ENCODE measurements at places on chromosomes 4 and X.

DNA sequence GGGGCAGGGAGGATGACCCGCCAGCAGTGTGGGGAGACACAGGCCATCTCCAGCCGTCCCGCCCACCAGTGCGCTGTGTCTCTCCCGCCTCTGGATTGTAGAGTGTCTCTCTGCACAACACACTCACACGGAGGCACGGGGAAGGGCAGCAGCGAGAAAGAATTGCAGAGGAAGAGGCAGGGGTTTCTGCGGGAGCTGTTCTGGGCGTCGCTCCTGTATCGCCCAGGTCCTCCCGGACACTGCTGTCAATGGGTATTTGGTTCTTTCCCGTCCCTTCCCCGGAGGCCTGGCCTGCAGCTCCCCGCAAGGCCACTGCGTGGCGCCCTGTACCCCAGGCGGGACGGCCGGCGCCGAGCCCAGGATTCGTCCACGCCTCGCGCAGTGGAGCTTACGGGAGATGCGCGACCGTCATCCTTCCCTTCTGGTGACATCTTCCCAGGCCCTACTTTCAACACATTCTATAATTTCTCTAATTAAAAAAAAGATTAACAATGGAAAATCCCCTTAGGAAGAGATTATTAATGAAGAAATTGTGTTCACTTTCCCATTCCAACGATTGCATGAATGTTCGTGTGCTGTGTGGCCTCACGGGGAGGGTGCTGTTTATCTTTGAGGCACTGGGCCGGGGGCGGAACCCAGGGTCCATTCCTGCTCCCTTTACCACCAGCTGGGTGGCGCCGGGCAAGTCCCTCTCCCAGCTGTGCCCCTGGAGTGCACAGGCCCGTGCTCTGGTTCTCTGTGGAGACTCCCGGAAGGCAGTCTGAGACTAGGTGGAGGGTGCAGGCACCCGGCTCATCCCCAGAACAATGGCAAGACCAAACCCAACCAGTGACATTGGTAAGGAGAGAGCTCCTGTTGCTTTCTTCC, 95.7 kb downstream of the CPZ start:
- no peak for DNase-seq

DNA sequence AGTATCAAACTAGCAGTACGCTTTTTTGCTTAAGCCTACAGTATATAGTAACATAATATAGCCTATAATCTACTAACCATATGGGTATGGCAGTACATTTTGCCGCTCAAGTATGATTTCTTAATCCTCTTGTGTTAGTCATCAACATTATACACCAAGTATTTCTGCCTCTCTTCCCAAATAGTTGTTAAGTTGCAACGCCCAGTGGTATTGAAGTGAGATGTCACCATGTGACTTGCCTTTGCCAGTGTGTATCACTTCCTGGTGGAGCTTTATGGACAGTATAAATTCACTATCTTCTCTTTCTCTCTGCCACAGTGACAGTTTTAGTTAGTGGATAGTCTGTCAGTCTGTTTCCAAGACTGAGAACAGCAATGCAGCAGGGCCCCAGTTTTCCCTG, 535.5 kb downstream of the PDHA2 start:
- no peak for DNase-seq

- no peak for DNase-seq
Observed at GRCh38 chrX:79477691-79478090, 110.6 kb upstream of the ITM2A start.

DNA sequence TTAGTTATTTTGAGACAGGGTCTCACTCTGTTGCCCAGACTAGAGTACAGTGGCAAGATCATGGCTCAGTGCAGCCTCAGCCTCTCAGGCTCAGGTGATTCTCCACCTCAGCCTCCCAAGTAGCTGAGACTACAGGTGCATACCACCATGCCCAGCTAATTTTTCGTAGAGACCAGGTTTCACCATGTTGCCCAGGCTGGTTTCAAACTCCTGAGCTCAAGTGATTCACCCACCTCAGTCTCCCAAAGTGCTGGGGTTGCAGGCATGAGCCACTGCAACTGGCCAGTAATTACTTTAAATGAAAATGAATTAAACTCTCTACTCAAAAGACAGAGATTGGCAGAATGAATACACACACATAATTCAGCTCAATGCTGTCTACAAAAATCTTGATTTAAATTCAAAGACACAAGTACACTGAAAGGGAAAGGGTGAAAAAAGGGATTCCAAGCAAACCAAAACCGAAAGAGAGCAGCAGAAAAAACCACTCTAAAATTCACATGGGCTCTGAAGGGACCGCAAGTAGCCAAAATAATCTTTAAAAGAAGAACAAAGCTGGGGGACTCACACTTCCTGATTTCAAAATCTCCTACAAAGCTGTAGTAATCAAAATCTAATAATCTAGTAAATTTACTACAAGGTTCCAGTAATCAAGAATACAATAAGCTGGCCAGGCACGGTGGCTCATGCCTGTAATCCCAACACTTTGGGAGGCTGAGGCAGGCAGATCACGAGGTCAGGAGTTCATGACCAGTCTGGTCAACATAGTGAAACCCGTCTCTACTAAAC, 11.8 kb upstream of the SPON2 start:
- DNase-seq, result peak; percentile 60

GRCh38 chr4:153074936-153075630, 129.2 kb upstream of the TRIM2 start:
- no peak for DNase-seq

DNA sequence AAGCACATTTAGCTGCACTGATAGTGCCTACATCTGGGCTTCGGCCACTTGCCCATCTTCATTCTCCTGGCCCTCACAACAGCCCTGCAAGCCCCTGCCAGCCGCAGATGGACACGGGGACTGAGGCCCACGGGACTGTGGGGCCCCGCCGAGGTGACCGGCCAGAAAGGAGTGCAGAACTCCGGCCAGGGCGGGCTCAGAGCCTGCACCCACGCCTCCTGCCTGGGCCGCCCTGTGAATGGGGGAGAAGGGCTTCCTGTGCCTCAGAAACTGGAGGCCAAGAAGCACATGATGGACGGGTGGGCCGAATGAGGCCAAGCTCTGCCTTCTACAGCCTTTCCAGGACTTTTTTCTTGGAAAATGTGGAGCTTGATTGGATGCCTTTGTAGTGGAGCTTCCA, 35.7 kb upstream of the HGFAC start:
- DNase-seq, result no peak

DNA sequence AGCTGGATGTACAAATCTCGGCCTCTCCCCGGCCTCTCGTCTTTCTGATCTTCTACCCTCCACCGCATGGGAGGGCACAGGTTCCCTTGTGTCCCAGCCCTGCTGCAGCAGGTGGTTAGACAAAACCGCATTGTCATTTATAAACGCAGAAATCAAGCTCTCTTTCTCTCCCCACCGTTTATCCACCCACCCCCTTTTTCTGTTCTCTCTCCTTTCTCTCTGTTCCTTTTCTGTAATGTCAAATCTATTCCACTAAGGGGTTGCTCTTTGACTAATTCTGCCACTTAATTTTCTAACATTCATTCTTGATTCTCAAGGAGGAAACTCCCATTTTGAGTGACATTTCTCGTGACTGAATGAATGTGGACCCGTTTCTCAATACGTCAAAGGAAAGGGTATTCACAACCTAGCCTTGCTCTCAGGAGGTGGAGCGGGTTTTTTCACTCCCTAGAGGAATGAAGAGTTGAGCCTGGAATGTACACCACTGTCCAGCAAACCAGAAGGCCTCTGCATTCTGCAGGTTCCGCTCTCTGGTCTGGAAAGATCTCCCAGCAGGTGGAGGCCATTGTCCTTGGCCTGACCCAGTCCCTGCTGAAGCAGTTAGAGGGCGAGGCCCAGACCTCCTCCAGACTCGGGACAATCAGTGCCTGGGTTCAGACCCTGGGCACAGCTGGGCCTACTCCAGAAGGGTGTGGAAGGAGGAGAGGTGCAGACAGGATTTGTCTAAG, 70.9 kb upstream of the ENPP6 start:
- no peak for DNase-seq

- DNase-seq, result no peak
Observed at GRCh38 chr4:122469457-122469856, 12.9 kb upstream of the IL2 start.

GRCh38 chrX:19720236-19720635, 167.2 kb downstream of the SH3KBP1 start:
- DNase-seq, result no peak

DNA sequence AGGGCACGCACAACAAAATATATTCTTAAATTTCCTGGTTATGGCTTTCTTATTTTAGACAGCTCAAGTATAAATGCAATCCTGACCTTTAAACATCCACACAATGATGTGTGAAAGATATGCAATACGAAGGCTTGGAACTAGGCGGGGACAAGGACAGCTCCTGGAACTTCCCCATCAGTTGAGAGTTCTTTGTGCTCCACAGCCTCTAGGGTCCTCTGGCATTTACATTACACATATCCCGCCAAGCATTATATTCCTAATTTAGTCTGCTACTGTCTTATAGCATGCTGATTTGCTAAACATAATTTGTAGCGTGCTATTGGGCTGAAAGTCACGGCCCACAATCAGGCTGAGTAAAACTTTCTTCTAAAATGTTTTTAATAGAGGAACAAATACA, 74.4 kb downstream of the FTHL17 start:
- DNase-seq, result no peak

DNA sequence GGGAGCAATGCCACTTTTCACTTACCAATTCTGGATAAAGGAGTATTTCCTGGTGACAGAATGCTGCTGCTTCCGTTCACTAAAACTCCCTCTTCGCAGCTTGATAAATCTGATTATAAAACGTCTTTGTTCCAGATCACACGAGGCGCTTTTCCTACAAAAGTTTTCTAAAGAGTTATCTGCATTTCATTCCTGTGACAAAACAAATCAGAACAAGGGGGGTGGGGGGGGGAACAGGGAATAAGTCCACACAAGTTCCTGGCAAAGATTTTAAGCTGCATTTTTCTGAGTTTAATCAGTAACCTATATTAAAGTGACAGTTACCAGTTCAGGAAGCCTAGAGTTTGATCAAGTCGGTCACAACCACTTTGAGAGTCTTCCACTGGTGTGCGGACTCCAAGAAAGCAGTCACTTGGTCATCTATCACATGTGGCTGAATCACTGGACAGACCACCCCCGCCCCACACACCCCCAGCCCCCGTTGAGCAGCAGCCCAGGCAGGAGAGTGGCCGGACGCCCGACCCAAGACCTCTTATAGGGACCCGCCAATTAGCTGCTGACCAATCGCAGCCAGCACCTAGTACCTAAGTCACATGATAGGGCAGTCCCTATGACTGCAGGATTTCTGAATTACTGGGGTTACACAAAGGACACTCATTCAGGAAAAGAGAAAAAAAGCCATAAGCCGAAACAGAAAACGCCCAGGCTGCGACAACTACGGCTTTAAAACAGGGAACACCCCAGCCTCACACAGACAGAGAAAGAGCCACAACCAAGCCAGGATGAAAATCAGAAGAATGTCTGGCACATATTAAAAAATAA, 569.3 kb upstream of the DIPK2B start:
- peak; percentile 85 for DNase-seq

DNA sequence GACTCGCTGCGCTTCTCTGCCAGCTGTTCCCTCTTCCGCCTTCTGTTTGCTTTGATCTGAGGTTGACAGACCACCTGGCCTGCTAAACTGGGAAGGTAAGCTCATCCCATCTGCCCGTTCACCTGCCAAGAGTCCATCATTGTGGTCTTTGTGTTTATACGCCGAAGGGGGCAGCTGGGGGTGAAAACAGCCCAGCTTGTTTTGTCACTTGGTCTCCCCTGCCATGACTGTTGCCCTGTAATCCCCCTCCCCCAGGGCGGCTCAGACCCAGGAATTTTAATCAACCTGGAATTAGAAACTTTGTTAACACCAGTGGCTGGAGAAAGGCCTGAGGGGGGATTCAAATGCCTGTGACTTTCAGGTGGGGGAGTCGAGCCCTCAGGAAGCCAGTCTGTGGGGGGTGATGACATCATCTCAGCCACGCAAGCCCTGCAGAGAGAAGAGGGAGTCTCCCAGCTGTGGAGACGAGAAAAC, 333.3 kb downstream of the BCOR start:
- no peak for DNase-seq

GRCh38 chrX:105349476-105349875, 129.0 kb upstream of the TEX13A start:
- no peak for DNase-seq

- no peak for DNase-seq
Observed at GRCh38 chr4:159369256-159369655, 266.4 kb downstream of the RAPGEF2 start.

DNA sequence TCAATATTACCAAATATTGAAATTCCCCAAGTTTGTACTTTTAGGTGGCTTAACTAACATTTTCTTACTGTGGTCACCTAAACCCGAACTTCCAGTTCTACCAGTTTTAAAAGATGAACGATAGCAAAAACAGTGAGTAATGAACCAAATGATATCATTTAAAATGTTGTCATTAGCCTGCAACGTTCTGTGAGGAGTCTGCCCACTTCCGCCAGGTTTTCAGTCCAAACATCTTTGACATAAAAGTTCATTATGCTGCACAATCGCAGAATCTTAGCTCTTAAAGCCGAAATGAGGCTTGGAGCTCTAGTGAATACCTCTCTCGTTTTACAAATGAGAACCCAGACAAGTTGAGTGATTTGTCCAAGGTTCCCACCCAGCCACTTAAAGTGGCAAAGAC, 762 bp downstream of the PIGA start:
- no peak for DNase-seq

DNA sequence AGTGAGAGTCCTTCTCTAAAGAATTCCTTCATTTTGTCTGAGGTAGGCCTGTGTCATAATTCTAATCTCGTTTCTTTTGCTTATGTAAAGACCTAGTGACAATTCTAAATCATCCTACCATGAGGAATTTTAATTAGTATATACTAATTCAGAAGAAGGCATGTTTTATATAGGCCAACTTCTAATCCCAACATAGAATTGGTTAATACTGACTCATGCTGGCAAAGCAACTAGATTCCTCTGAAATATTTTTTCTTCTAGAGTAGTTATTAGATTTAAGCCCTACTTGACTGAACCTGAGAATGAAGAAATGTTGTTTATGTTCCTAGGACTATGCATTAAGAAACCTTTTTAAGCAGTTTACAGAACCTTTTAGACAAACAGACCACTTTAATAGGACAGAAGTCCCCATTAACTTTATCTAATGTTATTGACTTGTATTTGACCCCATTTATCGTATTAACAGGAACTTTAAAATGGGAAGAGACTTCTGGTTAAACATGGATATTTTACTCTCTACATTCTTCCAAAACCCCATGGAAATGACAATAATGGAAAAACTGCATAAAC, 56.1 kb upstream of the EIF1AX start:
- no peak for DNase-seq

All from CD14-positive monocyte (primary cell).